ENCODE measurements at places on chromosomes 12 and 14.

GRCh38 chr12:114025935-114026334 lies 59.8 kb upstream of the RBM19 start:
- no peak for DNase-seq

GRCh38 chr14:99698642-99699041 lies 14.5 kb downstream of the CYP46A1 start:
- DNase-seq = no peak

GRCh38 chr12:130147875-130148596 lies 14.2 kb upstream of the FZD10 start:
- DNase-seq = no peak

DNA sequence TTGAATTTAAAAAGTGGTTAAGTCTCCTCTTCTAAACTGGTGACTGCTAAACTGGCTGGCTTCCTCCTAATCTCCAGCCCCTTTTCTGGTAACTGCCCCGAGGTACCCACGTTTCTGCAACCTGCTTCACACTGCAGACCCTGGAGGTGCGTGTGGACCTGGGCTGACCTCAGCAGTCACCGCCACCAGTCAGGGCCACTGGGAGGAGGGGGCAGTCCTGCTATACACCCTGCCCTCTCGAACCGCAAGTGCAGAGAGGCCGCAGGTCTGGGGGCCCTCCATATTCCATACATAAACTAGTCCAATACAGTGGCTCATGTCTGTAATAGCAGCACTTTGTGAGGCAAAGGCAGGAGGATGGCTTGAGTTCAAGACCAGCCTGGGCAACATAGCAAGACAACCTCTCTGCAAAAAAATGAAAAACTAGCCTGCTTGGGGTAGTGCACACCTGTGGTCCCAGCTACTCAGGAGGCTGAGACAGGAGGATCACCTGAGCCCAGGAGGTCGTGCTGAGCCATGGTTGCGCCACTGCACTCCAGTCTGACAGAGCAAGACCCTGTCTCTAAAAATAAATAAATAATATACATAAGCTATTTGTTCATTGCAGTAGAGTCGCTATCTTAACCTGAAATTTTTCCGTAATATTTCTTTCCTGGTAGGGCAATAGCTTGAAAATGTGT lies 25.6 kb downstream of the VPS37B start:
- no peak for DNase-seq

- DNase-seq = peak; percentile 77
These were observed 28.2 kb downstream of the PALS1 start for GRCh38 chr14:67269298-67270060.

DNA sequence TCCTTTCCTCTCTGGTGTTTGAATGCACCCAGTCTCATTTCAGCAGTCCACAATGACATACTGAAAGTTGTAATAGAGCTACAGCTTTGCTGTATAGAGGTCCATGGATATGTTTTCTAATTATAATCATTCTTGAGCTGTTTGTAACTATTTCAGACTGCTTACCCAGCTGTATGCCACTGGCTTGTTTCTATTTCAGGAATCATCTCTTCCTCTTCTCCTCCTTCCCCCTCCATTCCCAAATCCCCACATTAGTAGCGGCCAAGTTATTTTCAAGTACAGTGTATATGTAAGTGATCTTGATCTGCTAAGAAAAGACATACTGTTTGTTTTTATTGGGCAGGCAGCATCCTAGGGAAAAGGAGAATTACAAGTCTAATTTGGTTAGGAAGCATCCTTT lies 775.0 kb downstream of the DIO2 start:
- no peak for DNase-seq

GRCh38 chr12:29131539-29131938 lies 17.5 kb upstream of the FAR2 start:
- DNase-seq = no peak

DNA sequence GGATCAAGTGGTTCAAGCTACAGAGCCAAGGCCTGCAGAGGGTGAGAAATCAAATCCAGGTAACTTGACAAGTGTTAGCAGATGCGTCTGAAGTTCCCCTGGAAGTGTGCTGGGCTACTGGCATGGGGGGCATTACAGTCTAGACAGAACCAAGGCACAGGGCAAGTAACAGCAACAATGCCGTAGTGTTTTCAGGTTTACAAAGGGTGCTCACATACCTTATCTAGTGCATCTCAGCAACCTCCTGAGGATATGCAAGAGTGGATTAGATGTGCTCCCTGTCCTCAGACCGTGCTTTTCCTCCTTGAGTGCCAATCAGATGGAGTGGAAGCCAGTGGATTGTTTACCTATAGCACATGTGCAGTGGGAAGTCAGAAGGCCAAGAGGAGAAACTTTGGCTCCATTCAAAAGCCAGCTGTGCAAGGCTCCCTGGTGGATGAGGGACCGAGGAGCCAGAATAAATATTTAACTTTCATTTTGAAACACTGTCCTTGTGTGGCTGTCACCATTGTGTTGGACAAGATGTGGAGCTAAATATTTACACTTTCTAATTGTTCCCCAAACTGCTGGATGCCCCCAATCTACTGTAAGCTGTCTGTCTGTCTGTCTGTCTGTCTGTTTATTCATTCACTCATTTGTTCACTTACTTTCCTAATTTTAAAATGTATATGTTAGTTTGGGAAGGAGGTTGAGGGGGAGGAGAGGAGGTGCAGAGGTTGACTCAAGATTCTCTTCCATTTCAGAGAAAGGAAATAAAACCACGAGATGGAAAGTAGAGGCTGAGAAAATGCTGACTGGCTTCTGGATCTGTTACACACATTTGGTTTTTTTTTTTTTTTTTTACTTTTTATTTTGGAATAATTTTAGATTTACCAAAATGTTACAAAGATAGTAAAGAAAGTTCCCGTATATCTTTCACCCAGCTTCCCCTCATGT lies 184.0 kb upstream of the PARP11 start:
- no peak for DNase-seq

- DNase-seq = no peak
These were observed 70.3 kb downstream of the GALNT4 start for GRCh38 chr12:89454080-89454848.

DNA sequence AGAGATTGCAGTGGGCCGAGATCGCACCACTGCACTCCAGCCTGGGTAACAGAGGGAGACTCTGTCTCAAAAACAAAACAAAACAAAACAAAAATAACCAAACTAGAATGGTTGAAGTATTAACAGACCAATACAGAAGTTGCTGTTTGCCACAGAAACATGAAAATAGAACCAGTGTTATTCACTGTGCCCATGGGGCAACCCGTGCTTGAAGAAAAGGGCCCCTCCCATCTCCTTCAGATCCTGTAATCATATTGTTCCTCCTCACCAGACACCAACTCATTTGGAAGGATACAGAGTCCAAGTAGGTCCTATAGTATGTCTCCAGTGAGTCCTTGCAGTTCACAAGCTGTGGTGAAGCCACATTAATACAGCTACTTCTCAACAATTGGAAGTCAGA lies 30.9 kb downstream of the SLC35F4 start:
- DNase-seq = no peak

DNA sequence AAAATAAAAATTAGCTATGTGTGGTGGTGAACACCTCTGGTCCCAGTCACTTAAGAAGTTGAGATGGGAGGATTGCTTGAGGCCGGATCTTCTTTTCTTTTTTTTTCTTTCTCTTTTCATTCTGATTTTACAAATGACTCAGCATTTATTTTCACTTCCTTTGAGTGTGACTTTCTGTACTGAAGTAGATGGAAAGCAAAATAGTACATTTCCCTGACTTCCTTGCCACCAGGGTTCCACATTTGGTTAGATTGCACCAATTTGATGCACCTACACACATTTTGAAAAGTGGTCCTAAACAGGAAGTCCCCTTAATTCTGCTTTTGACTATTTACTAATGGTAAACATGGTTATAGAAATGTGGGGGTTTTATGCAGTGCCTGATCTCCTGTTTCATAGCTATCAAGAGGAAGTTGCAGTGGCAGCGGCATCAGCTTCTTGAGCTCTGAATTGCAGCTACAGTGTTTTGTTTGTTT lies 13.0 kb upstream of the LEMD3 start:
- DNase-seq = no peak

GRCh38 chr14:84532016-84532415 lies 997.9 kb upstream of the FLRT2 start:
- no peak for DNase-seq

All from amniotic stem cell (primary cell).